ENCODE measurements at places on chromosomes 2 and 18.
A peak's percentile ranks its signal among the peaks of the same experiment; 100 is the strongest.

- no peak for DNase-seq
Observed at GRCh38 chr2:69646714-69647113, 3.2 kb upstream of the AAK1 start.

DNA sequence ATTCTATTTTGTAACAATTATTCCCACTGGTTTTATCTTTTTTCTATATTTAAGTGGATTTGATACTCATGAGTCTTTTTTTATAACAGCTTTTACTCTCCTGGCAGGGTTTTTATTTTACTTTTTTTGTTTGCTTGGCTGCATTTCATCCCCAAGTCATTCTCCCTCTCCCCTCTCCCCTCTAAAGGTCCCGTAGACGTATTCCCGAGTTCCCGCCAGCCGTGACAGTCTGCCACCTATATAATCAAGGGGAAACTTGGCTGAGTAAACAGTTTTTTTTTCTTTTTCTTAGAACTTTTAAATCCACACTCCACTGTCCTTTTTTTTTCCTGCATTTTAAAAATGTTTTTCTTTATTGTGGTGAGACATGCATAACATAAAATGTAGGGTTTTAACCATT is 433.1 kb upstream of the HS6ST1 start:
- no peak for DNase-seq

DNA sequence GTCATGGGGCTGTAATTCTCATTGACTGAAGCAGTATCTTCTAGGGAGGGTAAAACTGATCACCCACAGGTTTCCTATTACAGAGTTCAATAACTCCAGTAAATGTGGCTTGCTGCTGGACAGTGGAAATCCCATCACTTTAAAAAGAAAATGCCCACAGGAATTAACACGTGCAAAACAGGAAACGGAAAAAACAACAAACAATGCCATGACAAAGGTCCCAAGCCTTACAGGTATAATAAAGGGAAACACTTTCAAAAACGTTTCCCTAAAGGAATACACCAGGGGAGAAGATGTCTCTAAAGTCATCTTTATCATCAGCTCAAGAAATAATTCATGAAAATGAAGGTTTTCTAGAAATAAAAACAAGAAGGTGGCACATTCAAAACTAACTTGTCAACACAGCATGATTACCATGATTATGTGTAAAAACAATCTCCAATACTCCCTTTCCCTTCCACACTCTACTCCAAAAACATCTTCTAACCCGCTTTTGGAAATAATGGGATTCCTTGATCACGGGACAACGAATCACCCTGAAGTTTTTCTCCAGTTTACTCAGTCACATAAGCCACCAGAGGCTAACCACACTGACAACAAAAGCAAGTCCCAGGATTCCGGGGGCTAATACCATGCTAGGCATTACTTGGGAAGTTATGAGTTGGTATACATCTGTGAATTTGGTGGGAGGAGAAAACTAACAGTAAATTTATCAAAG is 167.9 kb downstream of the TCF4 start:
- no peak for DNase-seq

DNA sequence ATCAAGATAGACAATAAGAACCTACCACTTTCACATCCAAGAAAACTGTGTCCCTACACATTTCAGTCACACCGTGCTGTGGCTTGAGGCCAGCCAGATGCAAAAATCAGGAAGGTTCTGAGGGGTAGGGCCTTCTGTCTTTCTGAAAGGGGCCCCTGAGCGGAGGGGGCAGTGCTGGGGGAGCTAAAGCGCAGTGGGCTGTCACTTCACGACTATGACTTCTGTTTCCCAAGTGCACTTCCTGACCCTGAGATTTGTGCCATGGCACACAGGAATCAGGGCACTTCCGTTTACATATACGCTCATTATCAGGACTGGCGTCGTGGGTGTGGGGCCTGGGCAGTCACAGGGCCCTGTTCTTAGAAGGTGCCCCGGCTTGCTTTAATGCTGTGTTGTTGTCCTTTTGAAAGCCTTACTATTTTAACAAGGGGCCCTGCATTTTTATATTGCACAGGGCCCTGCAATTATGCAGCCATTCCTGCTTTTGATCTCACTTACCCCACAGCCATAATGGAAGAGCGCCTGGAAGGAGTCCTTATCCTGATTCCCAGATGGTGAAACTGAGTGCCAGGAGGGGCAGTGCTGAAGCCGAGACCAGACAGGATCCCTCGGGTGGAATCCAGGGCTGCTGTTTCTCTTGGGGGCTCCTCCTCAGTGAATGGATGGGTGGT is 620 bp downstream of the NGEF start:
- no peak for DNase-seq

GRCh38 chr2:9114458-9114857 is 92.2 kb upstream of the ASAP2 start:
- no peak for DNase-seq

DNA sequence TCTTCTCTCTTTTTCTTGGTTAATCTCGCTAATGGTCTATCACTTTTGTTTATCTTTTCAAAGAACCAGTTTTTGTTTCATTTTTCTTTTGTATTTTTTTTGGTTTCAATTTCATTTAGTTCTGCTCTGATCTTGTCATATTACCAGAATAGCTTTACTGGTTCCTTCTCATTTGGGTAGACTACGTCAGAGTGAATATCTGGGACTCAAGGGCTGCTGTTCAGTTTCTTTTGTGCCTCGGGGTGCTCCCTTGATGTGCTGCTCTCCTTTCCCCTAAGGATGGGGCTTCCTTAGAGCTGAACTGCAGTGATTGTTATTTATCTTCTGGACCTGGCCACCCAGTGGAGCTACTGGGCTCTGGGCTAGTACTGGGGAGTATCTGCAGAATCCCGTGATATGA is 29.4 kb upstream of the IL1RN start:
- DNase-seq: no peak

DNA sequence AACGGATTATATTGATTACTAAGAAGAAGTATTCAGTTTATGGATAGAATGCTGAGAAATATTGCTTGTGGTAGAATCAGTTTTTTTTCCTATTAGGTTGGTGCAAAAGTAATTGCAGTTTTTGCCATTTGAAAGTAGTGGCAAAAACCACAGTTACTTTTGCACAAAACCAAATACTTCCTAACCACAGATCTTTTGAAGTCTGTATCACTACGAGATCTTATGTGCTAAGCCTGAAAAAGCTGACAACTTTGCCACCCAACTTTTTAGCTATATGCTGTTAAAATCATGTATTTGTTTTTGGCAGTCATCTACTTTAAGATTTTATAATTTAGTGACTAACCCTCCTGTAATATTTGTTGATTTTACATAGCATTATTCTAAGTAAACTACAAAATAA is 24.6 kb downstream of the DNAJC10 start:
- DNase-seq: no peak

DNA sequence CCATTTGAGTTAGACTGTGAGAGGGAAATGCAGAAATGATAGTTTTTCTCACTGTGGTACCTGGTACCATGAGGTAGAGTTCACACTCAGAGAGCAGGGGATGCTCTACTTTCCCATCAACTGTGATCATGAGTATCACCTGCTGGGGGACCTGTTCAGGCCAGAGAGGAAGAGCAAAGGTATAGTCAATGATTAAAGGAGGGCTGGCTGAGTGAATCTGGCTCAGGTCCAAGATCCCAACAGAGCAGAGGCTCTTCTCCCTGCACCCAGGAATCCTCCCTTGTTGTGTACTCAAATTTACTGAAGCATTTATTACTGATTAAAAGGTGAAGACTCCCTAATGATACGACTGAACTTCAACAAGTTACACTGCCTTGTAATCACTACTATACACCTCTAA is 104.6 kb upstream of the CHRNA1 start:
- DNase-seq: no peak

DNA sequence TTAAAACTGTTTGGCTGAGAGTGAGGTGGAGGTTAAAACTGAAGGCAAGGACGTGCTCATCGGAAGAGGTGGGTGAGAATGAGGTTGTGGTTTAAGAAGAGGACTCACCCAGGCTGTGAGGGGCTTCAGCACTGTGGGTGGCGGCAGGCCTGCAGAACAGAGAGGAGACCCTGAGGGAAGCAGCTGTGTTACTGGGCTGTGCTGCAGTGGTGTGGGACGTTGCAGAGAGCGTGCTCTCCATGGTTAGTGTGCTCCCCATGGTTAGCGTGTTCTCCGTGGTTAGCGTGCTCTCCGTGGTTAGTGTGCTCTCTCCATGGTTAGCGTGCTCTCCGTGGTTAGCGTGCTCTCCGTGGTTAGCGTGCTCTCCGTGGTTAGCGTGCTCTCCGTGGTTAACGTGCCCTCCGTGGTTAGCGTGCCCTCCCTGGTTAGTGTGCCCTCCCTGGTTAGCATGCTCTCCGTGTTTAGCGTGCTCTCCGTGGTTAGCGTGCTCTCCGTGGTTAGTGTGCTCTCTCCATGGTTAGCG is 68.5 kb upstream of the NFATC1 start:
- no peak for DNase-seq

DNA sequence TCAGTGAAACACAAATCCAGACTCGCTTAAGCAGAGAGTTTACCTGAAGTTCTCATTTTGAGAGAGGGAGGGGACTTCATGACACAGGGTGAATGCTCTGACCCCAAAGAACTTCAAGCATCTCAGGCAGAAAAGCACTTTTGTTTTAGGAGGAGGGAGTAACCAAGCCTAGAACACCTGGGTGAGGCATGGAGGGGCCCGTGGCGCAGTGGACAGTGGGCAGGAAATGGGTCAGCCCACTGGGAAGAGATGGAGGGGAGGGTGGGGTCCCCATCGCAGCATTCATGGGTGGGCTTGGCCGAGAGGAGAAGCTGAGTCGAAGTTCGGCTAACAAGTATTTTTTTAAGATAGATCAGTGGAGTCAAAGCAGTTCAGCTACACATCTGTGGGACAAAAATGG is 67.9 kb downstream of the SH3YL1 start:
- no peak for DNase-seq

GRCh38 chr18:46071653-46072375 is at the start of gene PSTPIP2:
TSS of gene PSTPIP2 (minus strand) at chr18:46072260. CDS start at chr18:46072188, 72 bp downstream.
- DNase-seq: peak; percentile 61

GRCh38 chr2:42639340-42640077 is 71.1 kb downstream of the MTA3 start:
- DNase-seq: no peak

DNA sequence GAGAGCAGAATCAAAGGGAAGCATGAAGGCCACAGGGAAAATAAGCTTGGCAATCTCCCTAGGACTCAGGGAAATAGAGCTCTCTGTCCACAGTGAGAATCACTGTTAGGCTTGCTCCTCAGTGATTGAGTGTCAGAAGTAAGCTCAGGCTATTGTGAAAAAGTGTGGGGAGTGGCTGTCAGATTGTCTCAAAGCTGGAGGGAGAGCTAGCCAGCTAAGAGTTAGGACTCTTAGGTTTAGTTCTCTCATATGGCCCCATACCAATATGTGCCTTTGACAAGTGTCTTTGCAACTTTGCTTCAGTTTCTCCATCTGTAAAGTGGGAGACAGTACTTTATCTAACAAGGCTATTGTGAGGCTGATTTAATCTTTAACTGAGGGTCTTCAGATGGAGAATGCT is 17.2 kb downstream of the EIF4E2 start:
- DNase-seq: no peak

- no peak for DNase-seq
Observed at GRCh38 chr18:39594206-39594605, 2028.6 kb upstream of the CELF4 start.

DNA sequence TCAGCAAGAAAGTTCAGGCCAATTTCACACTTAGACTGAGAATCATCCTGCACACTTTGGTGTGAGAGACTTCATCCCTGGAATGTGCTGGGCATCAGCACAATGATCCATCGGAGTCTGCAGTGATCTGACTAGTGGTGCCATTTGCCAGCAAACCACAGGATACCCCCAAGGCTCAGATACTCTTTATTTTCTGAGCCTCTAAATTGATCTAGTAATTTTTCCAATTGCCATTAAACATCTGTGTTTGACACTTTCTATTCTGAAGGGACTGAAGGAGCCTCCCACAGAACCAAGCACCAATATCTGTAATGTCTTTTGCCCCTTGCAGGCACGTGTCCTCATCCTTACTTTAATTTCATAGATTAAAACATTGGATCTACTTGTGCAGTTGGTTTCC is 485.3 kb upstream of the SMIM21 start:
- no peak for DNase-seq

- DNase-seq: no peak
Observed at GRCh38 chr2:26298638-26299393, 47.1 kb upstream of the SELENOI start.

DNA sequence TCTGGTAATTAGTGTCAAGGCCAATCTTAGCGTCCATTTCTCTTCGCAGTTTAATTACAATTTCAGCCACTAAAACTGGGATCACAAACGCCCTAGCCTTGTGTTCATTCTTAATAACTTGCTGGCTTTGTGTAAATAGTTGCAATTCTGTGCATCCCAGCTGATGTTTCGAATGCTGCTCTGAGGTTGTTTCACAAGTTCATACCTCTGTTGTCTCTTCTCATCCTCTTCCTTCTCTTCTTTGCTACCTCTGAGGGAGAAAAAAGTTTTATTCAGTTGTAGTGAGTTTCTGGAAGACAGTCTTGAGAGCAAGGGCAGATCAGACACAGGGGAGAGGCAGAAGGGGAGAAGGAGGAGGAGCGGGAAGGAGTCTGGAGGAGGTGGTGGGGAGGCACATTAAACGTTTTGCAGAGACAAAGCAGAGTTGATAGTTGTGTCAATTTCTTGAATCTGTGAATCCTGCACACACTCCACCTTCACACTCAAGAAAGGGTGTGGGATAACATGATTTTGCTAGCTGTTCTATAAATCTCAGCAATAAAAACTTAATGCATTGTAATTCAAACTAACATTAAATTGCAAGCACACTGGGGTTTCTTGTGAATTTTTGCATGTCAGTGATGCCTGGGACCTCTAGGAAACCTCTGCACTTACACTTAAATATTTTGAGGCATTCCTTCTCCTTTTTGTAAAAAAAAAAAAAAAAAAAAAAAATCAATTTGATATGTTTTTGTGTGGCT is 6.8 kb downstream of the MEIS1 start:
- DNase-seq: no peak

GRCh38 chr2:238053191-238053776 is 7.5 kb upstream of the SCLY start:
- no peak for DNase-seq

- DNase-seq: no peak
Observed at GRCh38 chr2:69340101-69340775, 46.8 kb downstream of the GFPT1 start.

DNA sequence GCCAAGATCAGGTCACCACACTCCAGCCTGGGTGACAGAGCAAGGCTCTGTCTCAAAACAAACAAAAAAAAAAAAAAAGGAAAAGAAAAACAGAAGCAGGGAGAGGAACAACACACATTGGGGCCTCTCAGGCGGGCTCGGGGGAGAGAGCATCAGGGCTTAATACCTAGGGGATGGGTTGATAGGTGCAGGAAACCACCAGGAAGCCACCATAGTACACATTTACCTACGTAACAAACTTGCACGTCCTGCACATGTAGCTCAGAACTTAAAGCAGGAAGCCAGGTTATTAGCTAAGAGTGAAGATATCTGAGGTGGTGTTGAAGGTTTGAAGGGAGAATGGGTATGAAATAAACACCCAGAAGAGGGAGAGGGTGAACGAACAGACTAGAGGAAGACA is 81.0 kb upstream of the PMAIP1 start:
- no peak for DNase-seq

- no peak for DNase-seq
Observed at GRCh38 chr18:5095239-5095638, 101.8 kb downstream of the AKAIN1 start.
